ENCODE measurements at places on chromosomes 12 and 14. TPM values are rescaled to one million over a fixed set of nuclear protein-coding genes. Genes with fewer than 3 reads are reported as not detected.

- no peak for DNase-seq
Measured at GRCh38 chr12:56546680-56547079, 25.1 kb downstream of the RBMS2 start.

The POTEG gene
- total RNA-seq: not detected

GRCh38 chr12:79686171-79686570, 4.6 kb downstream of the PAWR start:
- DNase-seq: no peak

The TAPBPL gene
- 22.8 TPM for total RNA-seq

The CRACR2A gene
- 2.8 TPM for total RNA-seq

GRCh38 chr12:2169489-2169888, 116.7 kb downstream of the CACNA1C start:
- DNase-seq: no peak

The PRH2 gene
- not detected for total RNA-seq

The ERP27 gene
- total RNA-seq: 0.33 TPM

The RD3L gene
- total RNA-seq: not detected

The C12orf50 gene
- total RNA-seq: not detected

The CLEC4A gene
- total RNA-seq: 0.58 TPM

DNA sequence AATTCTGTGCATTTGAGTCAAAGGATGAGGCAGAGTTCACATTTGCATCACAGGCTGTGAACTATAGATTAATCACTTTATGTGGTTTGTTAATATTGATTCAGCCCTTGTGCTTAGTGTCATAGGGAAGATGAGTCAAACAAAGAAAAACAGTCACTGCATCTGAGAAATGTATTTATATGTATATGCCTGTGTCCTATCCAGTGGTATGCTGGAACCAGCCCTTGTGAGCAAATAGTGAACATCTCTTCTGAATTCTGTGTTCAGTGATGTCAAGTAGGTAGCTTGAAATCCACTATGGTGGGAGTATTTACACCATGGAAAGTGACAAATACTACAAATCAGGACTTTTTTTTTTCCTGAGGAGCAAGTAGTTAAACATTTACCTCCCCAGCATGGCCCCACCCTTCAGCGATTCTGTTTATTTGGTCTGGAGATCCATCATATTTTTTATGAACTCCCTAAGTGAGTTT, 128.5 kb downstream of the HMGA2 start:
- DNase-seq: no peak

GRCh38 chr14:61494018-61494417, 172.6 kb downstream of the PRKCH start:
- no peak for DNase-seq

The KRT71 gene
- total RNA-seq: not detected
